ENCODE measurements at places on chromosomes 11 and 22.

DNA sequence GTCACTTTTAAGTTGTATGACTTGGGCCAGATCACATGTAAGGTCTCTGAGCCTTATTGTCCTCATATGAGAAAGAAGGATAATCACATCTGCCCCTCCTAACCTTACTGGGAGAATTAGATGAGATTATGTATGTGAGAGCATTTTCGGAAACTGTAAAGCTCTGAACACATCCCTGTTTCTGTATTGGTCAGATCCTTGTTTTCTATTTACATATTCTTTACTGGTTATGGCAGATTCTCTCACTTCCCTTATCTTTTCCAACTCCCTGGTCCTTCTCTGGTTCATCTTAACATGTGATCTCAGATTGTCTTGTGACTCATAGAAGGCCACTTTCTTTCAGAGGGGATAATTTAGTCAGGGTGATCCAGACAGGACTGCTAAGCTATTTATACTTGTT lies 41.8 kb downstream of the CCDC81 start:
- no peak for DNase-seq

- no peak for DNase-seq
Observed at GRCh38 chr11:65435981-65436411, 13.4 kb downstream of the NEAT1 start.

DNA sequence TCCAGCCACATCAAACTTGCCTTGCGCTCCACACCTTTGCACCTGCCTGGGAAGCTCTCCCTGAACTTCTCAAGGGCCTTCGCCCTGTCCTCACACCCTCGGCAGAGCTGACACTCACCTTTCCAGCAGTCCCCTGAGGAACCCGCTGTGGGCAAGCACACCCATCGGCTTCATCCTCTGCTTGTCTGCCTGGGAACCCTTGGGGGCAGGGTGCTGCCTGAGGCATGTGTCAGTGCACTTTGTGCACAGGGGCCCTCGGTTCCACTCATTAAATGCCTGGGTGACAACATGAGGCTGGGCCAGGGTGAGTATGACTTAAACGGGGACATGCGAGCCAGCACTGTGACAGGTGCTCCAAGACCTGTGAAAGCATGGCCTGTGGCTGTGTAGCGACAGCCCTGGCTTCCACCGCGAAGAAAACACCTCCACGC lies 2.6 kb upstream of the LRFN4 start:
- no peak for DNase-seq

DNA sequence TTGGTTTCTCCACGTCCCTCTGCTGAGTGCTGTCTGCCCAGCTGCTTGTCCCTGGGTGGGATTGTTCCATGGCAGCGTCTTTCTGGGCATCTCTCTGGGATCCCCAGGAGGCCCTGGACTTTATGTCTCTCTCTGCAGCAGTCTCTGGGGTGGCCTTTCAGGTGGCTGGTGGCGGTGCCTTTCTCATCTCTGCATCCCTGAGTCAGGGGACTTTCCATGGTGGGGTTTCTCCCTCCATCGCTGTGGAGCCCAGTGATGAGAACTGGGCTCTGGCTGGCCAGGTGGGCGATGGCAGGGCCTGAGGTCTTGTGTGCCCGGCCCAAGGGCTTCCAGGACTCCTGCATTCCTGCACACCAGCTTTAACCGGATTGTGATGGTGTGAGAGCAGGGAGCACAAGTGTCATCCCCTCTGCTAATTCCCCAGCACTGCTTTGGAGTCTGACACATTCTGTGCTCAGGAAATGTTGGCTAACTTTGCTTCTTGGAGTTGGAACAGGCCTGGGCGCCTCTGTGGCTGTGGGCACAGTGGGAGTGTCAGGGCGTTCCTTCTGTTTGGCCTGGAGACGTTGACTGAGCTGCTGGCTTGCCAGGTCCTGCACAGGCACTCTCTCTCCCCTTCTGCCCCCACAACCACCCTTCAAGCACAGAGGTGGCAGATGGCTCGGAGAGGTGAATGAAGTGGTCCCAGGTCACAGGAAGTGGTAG lies 27.9 kb downstream of the FAM83F start:
- DNase-seq: no peak

- DNase-seq: peak; percentile 62
Observed at GRCh38 chr11:65262381-65262680, 569 bp downstream of the POLA2 start.

DNA sequence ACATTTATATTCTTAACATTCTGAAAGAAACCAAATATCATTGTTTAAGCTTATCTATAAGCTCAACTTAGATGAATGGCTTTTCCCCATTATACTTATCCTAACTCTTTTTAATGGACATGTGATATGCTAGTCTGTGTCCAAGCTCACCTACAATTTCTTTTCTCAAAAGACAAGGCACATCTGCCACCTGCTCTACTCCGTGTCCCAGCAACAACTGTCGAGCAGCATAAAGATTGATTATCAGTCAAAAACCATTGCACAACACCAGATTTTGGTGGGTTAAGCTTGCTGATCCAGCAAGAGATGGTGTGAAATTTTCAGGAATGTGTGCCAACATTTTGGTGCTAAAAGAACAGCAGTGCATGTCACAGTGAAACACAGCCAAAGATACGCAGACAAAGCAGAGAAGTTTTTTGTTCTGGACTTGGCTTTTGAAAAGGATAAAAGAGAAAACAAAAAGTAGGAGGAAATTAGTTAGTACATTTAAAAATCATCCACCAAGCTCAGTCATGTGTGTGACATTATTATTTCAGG lies 65.8 kb downstream of the DCDC1 start:
- no peak for DNase-seq

GRCh38 chr22:29458551-29458950 lies 20.2 kb downstream of the RFPL1 start:
- no peak for DNase-seq

- DNase-seq: no peak
Observed at GRCh38 chr11:68929135-68929534, 25.4 kb downstream of the IGHMBP2 start.
